Naive B cell (primary cell): ENCODE measurements at places on chromosomes 7 and 10. TPM values are rescaled to one million over a fixed set of nuclear protein-coding genes. Genes with fewer than 3 reads are reported as not detected.

DNA sequence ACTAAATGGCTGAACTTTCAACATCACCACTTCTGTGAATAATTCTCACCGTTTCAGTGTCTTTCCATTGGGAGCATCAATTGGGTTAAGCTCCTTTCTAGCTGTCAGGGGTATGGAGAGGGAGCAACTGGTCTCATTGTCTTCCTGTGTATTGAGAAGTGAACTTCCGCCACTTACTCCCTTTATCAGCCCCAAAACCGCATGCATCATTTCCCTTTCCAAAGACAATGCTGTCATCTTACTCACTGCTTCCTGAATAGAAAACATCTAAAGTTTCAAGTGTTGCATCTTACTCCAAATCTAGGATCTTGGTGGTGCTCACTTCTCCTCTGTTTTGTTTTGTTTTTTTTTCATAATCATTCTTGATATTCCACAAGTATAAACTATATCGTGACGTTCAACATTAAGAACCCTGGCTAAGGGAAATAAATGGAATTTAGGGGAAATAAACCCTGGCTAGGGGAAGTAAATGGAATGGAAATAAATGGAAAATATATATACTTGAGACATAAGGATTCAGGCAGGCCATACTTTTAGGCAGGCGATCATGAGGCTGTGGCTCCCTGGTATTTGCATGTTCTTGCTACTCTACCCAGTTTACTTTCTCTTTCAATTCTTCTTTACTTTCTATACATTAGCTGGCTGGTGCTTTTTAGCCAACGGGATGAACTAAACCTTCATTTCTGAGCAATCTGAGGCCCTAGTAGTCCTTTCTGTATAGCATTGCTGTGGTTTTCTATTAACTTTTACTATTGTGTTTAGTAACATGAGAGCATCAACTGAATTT lies 371.9 kb downstream of the BMPER start:
- peak overlapping the region; percentile 44 for H3K27ac ChIP-seq
- no peak overlapping the region for H3K4me3 ChIP-seq
- H3K27me3 ChIP-seq, result no peaks in the 10 kb centered on the region
- no peaks in the 10 kb centered on the region for H3K36me3 ChIP-seq
- H3K4me1 ChIP-seq, result no peaks in the 10 kb centered on the region

DNA sequence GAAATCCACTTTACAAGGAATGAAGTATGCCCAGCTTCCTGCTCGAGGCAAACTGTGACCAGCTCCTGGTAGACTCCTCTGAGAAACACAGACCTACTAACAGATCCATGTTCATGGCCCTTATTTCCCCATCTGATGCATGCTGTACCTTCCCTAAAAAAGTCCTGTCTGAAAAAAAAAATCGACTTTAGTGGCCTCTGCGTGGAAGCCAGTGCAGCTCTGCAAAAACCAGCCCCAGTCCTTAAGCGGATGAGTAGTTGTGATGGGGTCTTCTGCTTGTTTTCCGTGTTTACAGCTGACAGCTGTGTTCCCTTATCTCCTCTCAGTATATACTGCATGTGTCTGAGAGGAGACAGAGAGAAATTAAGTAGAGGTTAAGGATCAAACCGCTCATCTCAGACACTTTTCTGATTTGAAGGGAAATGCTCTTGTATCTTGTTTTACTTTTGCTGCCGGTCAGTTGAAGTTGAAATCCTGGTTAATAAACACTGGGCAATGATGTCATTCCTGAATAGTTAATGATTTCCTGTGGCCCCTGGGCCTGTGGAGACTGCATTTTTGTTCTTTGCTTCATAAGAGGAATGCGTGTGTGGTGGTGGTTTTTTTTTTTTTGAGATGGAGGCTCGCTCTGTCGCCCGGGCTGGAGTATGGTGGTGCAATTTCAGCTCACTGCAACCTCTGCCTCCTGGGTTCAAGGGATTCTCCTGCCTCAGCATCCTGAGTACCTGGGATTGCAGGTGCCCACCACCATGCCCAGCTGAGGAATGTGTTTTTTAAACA lies 67.6 kb downstream of the DOCK1 start:
- no peak for DNase-seq
- no peak overlapping the region for H3K27ac ChIP-seq
- no peaks in the 10 kb centered on the region for H3K4me1 ChIP-seq
- H3K27me3 ChIP-seq, result no peaks in the 10 kb centered on the region
- H3K4me3 ChIP-seq, result no peak overlapping the region

DNA sequence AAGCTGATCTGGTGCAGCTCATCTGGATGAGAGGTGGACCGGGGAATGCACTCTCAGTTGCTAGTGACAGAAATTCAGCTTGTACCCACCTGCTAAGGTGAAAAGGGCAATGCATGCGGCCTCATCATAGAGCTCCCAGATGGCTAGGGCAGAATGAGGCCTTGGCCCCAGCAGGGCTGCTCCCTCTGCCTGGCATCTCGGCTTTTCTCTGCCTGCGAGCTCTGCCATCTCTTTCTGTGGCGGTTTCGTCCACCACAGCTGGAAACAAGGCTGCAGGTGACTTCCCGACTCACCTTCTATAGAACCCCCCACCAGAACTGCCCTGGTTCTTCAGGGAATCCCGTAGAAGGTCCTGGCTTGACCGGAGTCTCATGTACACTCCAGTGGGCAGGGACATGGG lies 60.1 kb downstream of the TACC2 start:
- no peak overlapping the region for H3K4me3 ChIP-seq
- no peaks in the 10 kb centered on the region for H3K36me3 ChIP-seq
- no peak overlapping the region for H3K27ac ChIP-seq
- no peak for DNase-seq
- H3K4me1 ChIP-seq, result no peaks in the 10 kb centered on the region
- H3K27me3 ChIP-seq, result peaks cover 7% of the 10 kb centered on the region

- no peak for DNase-seq
- H3K27ac ChIP-seq, result no peak overlapping the region
- H3K36me3 ChIP-seq, result no peaks in the 10 kb centered on the region
- H3K27me3 ChIP-seq, result peaks cover 5% of the 10 kb centered on the region
These were observed 52.0 kb downstream of the FAS start for GRCh38 chr10:89042562-89042961.

DNA sequence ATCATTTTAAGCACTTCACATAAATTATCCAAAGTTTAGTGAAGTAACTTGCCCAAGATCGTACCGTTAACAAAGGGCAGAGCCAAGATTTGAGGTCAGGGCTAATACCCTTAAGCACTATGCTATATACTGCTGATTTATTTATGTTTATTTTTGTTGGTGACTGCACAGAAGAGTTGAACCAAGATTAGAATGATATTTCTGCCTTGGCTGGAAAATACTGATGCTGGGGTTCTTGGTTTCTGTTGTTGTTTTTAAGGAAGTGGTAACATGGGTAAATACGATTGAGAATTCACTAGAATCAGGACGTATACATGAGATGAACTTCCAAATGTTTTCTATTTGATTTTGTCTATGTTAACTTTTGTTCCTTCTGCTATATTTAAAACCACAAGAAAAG lies 9.3 kb downstream of the ADD3 start:
- H3K4me1 ChIP-seq, result peaks cover 75% of the 10 kb centered on the region
- H3K27ac ChIP-seq, result peak overlapping the region; percentile 7
- no peak for DNase-seq
- no peaks in the 10 kb centered on the region for H3K27me3 ChIP-seq
- no peak overlapping the region for H3K4me3 ChIP-seq

MYO3A gene
- polyA plus RNA-seq, result 1.2 TPM

DYNC1I1 gene
- polyA plus RNA-seq, result not detected

DNA sequence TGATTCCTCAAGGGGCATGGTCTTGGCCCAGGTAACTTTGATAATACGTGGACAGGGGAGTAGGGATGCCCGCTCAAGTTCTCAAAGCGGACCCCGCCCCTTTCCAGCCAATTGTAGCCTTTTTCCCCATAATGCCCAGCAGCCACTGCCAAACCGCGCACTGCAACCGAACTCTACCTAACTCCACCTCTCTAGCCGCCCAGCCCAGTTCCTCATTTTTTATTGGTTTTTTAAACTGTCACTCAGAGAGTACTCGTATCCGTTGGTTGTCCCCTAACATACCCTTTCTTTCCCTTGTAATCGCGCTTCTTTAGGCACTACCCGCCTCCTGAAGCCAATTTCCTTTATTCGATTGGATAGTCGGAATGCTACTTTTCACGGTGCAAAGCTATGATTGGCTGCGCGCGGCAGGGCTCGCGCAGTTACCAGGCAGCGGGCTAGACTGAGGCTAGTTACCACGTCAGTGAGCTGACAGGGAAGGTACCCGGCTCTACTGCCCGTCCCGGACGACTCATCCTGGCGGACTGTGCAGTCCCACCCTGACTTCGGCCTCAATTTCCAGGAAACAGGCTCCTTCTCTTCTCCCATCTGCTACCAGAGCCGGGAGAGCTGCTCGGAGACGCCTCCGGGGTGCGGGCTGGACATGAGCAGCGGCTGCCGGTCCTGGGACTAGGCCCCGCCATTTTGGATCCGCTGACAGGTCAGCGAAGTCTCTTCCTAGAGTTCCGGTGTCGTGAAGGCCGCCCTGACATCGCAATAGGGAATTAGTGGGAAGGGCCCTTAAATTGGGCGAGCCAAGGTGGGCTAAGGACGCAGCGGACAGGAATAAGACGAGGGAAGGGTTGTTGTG lies at the start of gene GBF1:
GBF1 (plus strand) TSS at position 451 of the 850 bp plus-strand sequence. CDS start 13,407 bp downstream, outside the sequence.
- peak within 1 kb of the TSS; percentile 97 for H3K27ac ChIP-seq
- peaks cover 57% of the 10 kb centered on the region for H3K4me1 ChIP-seq
- peaks cover 19% of the 10 kb centered on the region for H3K27me3 ChIP-seq
- no peaks in the 10 kb centered on the region for H3K36me3 ChIP-seq

DNA sequence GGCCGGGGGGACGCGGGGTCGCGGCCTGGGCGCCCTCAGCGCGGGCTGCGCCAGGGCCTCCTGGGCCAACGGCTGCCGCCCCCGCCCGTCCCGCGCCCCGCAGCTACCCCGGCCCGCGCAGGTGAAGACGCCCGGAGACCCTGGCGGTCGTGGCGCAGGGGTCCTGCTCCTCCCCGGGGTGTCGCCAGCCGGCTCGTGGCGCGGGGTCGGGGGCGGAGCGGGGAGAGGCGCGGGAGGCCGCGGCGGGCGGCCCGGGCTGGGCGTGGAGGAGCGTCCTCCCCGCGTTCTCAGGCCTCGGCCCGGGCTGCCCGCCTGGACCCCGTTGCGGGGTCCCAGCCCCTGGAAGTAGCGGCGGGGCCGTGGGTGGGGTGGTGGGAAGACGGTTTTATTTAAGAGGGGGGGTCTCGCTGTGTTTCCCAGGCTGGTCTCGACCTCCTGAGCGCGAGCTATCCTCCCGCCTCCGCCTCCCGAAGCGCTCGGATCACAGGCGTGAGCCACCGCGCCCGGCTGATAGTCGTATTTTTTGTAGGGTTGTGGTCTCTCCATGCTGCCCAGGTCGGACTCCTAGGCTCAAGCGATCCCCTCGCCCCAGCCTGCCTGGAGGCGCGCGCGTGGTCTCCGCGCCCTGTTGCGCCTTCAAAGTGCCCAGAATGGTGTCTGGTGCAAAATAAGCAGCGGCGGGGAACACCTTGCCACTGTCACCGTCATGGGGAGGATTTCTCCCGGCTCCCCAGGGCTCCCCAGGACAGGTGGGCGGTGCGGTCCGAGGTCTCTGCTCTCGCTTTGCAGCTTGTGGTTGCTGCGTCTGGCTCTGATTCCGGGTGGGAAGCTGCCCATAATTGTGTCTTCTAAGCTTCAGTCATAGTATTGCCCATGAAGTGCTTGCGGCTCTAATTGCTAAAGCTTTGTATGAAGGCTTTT lies 15.3 kb upstream of the SUN1 start:
- DNase-seq, result no peak
- no peaks in the 10 kb centered on the region for H3K27me3 ChIP-seq
- peaks cover 63% of the 10 kb centered on the region for H3K4me1 ChIP-seq
- H3K4me3 ChIP-seq, result peak overlapping the region; percentile 91
- H3K27ac ChIP-seq, result peak overlapping the region; percentile 84
- no peaks in the 10 kb centered on the region for H3K36me3 ChIP-seq

PDE6C gene
- polyA plus RNA-seq, result not detected

GRCh38 chr7:12025246-12025645 lies 185.8 kb upstream of the TMEM106B start:
- H3K27me3 ChIP-seq, result no peaks in the 10 kb centered on the region
- no peak overlapping the region for H3K4me3 ChIP-seq
- H3K36me3 ChIP-seq, result no peaks in the 10 kb centered on the region
- H3K4me1 ChIP-seq, result no peaks in the 10 kb centered on the region
- H3K27ac ChIP-seq, result no peak overlapping the region

GRCh38 chr7:140069298-140069949 lies 6.7 kb upstream of the PARP12 start:
- no peak for DNase-seq
- H3K27ac ChIP-seq, result no peak overlapping the region
- peaks cover 31% of the 10 kb centered on the region for H3K36me3 ChIP-seq
- no peak overlapping the region for H3K4me3 ChIP-seq
- peaks cover 8% of the 10 kb centered on the region for H3K27me3 ChIP-seq

- H3K27me3 ChIP-seq, result peaks cover 16% of the 10 kb centered on the region
- H3K4me3 ChIP-seq, result no peak overlapping the region
- DNase-seq, result no peak
- H3K4me1 ChIP-seq, result no peaks in the 10 kb centered on the region
- no peak overlapping the region for H3K27ac ChIP-seq
- H3K36me3 ChIP-seq, result no peaks in the 10 kb centered on the region
These were observed 37.0 kb downstream of the FAM171A1 start for GRCh38 chr10:15333909-15334649.

SLC13A1 gene
- polyA plus RNA-seq, result not detected

BMPER gene
- polyA plus RNA-seq, result not detected

GRCh38 chr7:46139079-46139478 lies 218.0 kb upstream of the IGFBP3 start:
- H3K27me3 ChIP-seq, result peaks cover 3% of the 10 kb centered on the region
- no peaks in the 10 kb centered on the region for H3K4me1 ChIP-seq
- no peak overlapping the region for H3K27ac ChIP-seq
- no peaks in the 10 kb centered on the region for H3K36me3 ChIP-seq
- no peak overlapping the region for H3K4me3 ChIP-seq

GRCh38 chr10:46096446-46096845 lies 50.4 kb upstream of the MSMB start:
- peaks cover 2% of the 10 kb centered on the region for H3K27me3 ChIP-seq
- DNase-seq, result no peak
- peak overlapping the region; percentile 47 for H3K27ac ChIP-seq

GRCh38 chr7:150935149-150935548 lies 43.0 kb downstream of the KCNH2 start:
- peaks cover 5% of the 10 kb centered on the region for H3K27me3 ChIP-seq
- H3K4me3 ChIP-seq, result no peak overlapping the region
- H3K4me1 ChIP-seq, result peaks cover 5% of the 10 kb centered on the region

GRCh38 chr10:33612551-33612950 lies 278.1 kb upstream of the NRP1 start:
- H3K27ac ChIP-seq, result no peak overlapping the region
- no peak overlapping the region for H3K4me3 ChIP-seq
- no peaks in the 10 kb centered on the region for H3K36me3 ChIP-seq
- no peak for DNase-seq
- H3K27me3 ChIP-seq, result no peaks in the 10 kb centered on the region
- no peaks in the 10 kb centered on the region for H3K4me1 ChIP-seq

GRCh38 chr7:42722198-42722597 lies 189.7 kb downstream of the C7orf25 start:
- no peak overlapping the region for H3K4me3 ChIP-seq
- H3K27me3 ChIP-seq, result peaks cover 11% of the 10 kb centered on the region
- DNase-seq, result no peak
- H3K36me3 ChIP-seq, result no peaks in the 10 kb centered on the region

GRCh38 chr7:43768201-43768886 lies 9.9 kb downstream of the BLVRA start:
- H3K27me3 ChIP-seq, result no peaks in the 10 kb centered on the region
- H3K27ac ChIP-seq, result no peak overlapping the region

GRCh38 chr10:70733051-70733450 lies 52.1 kb downstream of the TBATA start:
- H3K27me3 ChIP-seq, result peaks cover 5% of the 10 kb centered on the region
- no peak overlapping the region for H3K4me3 ChIP-seq
- no peaks in the 10 kb centered on the region for H3K4me1 ChIP-seq
- no peak overlapping the region for H3K27ac ChIP-seq

- no peak for DNase-seq
- peaks cover 12% of the 10 kb centered on the region for H3K36me3 ChIP-seq
- H3K27me3 ChIP-seq, result no peaks in the 10 kb centered on the region
- H3K4me1 ChIP-seq, result no peaks in the 10 kb centered on the region
- H3K4me3 ChIP-seq, result no peak overlapping the region
- no peak overlapping the region for H3K27ac ChIP-seq
These were observed 13.9 kb downstream of the CROT start for GRCh38 chr7:87359366-87359765.

LIPK gene
- not detected for polyA plus RNA-seq
